ENCODE measurements at places on chromosomes 5 and 9.

DNA sequence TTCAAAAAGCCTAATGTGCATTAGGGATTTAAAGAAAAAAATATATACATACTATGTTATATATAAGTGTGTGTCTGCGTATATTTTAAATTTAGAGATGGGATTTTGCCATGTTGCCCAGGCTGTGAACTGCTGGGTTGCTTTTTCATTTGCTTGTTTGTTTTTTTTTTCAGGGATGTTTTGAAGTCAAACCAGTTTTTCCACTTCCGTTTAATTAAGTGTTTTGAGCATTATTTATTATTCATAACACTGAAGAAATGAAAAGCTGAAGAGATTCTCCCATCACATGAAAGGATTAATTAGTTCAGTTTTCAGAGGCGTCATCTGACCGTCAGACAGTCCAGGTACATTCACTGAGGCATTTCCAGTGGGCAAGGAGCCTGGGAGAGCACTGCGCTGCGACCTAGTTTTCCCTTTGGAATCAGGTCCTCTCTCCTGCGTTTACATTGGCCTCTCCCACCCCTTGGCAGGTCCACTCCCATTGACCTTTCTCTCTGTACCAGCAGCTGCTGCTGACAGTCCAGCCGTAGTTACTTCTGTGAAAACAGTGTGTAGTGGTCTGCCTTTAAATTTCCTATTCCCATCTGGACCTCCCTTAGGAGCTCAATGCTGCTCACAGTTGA, 26.0 kb downstream of the ARRDC3 start:
- no peak for DNase-seq

DNA sequence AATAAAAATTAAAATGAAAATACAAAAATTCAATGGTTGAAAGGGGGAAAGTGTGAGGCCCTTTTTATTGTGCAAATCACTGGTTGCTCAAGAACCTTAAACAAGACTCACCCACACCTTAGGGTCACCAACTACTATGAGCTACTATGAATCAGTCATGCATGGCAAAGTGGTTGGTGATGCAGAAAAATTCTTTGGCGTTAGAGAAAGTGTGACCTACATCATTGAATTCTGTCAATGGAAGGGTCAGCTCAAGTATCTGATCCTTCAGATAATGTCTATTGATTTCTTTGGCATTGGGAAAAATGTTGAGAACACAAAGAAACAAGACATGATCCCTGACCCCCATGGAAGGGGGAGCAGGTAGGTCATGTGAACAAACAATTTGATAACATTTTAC, 149.7 kb upstream of the ADCY2 start:
- no peak for DNase-seq

GRCh38 chr5:177588413-177588909, 3.5 kb upstream of the TMED9 start:
- no peak for DNase-seq

DNA sequence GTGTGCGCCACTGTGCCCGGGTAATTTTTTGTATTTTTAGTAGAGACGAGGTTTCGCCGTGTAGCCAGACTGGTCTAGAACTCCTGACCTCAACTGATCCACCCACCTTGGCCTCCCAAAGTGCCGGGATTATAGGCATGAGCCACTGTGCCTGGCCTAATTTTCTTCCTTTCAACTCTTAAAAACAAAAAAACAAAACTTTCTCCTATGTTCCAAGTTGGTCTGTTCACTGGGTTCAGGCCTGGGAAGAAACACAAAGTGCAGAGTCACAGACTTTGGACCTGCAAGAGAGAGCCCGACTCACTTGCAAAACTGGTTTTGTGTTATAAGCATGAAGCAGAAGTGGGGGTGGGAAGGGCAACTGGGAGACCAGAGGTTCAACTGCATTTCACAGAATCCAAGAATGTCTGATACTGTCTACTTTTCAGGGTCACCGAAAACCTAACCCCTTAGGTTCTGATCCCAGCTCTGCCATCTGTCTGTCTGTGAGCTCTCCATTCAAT, 5.2 kb upstream of the HDHD3 start:
- DNase-seq, result no peak

DNA sequence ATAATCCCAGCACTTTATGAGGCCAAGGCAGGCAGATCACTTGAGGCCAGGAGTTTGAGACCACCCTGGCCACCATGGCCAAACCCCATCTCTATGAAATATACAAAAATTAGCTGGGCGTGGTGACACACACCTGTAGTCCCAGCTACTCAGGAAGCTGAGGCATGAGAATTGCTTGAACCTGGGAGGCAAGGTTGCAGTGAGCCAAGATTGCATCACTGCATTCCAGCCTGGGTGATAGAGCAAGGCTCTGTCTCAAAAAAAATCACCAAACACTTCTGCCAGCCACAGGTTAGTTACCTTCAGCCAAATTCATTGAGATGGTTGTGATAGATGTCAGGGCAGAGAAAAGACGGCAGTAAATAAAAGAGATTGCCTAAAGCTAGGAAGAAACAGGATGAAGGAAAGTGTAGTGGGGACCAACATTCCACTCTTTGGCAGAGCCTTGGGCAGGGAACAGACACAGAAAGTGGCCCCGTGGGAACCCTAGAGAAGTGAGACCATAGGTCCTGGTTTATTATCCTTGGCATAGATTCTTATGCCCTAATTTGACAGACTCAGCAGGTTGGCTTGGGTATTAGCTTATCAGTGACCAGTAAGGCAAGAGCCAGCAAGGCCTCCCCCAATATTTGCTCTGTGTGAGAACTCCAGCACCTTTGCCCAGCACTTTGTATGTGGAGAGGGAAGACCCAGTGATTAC, 5.5 kb upstream of the CEP120 start:
- no peak for DNase-seq

DNA sequence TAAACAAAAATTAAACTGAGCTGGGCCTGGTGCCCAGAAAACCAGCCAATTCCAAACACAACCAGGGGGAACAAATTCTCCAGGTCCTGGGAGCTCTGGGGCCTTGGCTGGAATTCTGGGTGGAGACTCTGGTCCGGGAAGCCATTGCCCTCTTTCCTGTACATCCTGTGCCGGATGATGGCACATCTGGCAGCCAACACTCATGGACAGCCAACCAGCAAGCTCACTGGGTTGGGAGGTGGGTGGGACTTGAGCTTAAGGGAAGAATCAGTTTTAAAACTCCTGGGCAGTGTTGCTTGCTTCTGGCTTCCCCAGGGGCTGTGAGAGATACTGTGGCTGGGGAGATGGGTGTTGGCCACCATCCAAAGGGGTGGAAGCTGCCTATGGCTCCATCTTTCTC, 56.1 kb downstream of the PCDH1 start:
- no peak for DNase-seq

- no peak for DNase-seq
Measured at GRCh38 chr9:124805186-124805585, 28.3 kb downstream of the OLFML2A start.

DNA sequence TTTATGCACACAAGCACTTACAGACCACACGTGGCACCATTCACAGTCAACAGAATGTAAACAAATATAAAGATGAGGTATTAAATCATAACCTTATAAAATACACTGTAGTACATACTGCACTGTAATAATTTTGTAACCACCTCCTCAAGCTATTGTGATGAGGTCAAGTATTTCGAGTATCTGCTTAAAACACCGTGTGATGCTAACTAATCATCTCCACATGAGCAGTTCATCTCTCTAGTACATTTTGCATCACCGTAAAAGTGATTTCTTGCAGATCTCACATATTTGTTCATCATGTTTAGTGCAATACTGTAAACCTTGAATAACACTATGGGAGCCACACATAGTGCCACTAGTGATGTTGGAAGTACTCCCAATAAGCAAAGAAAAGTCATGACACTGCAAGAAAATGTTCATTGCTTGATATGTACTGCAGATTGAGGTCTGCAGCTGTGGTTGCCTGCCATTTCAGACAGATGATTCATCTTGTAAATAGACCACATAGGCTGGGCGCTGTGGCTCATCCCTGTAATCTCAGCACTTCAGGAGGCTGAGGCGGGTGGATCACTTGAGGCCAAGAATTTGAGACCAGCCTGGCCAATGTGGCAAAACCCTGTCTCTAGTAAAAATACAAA, 44.3 kb downstream of the FOXB2 start:
- DNase-seq, result no peak

DNA sequence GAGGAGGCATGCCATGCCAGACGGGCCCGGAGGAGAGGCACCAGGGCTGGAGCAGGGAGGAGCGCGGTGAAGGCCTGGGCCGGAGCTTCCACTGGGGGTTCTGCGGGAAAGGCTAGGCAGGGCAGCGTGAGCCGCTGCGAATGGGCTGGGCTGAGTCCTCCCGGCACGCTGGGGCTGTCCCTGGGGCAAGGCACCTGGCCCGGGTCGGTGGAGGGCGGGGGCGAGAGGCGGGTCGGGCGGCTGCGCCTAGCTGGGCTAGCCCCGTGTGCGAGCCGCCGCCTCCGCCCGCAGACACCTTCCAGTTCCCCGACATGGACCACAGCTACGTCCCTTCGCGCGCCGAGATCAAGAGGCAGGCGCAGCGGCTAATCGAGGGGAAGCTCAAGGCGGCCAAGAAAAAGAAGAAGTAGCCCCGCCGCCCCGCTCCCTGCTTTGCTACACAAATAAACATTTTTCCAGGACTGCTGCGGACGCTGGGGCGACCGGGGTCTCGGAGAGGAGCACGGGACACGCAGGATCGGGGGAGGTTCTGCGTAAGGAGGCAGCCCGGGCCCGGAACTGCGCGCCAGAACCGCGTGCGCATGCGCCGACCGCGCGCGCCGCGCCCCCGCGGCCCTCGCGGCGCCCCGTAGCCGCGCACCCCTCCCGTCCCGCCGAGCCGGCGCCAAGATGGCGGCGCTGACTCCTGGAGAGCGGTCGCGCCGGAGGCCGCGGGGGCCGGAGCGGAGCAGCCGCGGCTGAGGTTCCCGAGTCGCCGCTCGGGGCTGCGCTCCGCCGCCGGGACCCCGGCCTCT, at the start of gene RABL6:
Gene RABL6 (plus strand): TSS at position 668 of the 794 bp plus-strand sequence. CDS start 249 bp downstream, outside the sequence.
- DNase-seq, result peak; percentile 65

DNA sequence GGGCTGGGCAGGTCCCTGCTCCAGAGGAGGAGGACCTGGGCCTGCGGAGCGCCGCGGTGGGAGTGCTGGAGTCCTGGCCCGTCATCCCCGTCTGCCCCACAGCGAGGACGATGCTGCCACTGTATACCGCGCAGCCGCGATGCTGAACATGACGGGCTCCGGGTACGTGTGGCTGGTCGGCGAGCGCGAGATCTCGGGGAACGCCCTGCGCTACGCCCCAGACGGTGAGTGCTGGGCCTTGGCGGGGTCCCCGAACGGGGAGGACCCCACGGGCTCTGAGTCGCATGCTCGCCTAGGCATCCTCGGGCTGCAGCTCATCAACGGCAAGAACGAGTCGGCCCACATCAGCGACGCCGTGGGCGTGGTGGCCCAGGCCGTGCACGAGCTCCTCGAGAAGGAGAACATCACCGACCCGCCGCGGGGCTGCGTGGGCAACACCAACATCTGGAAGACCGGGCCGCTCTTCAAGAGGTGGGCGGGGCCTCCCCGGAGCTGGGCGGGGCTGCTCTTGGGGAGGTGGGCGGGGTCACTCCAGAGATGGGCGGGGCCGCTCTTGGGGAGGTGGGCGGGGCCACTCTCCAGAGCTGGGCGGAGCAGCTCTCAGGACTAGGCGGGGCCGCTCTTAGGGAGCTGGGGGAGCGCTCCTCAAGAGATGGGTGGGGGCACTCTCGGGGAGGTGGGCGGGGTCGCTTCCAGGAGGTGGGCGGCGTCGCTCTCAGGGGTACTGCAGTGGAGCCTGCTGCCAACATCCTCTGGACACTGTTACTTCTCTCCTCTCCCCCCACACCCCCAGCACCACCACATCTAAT, 13.1 kb downstream of the LRRC26 start:
- peak; percentile 75 for DNase-seq

- DNase-seq, result no peak
Measured at GRCh38 chr5:169649486-169649885, 12.4 kb downstream of the DOCK2 start.

- DNase-seq, result no peak
Measured at GRCh38 chr5:131316026-131316425, 52.2 kb downstream of the CDC42SE2 start.

DNA sequence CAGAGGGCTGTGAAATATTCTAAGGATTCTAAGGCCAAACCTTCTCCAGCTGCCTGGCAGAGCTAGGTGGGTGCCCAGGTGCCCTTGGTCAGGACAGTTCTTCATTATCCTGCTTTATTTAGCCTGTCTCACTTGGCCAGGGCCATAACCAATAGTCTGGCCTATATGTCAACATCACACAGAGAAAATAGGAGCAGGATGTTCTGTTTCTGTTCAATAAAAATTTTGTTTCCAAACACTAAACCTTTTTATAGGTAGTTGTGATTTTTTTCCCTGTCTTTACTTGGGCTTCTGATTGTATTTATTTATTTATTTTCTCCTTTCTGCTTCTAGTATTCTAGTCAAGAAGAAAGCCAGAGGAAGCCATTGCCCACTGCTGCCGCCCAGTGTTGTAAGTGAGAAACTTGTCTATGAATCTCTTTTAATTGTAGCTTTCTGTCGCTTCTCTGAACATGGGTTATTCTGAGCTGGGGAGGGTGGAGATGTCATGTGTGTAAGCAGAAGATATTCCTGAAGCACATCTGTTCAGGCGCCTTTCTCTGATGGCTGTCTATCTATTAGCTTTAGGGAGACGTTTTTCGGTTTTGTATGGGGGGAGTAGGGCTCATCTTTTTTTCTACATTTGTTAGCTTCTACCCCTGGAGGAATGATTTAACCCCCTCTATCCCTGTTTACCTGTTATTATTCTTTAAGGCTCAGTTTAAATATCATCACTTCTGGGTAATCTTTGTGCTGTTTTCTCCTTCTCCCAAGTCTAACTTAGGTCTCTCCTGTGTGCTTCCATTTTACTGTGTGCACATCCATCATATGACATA, 97.1 kb downstream of the UNC13B start:
- DNase-seq, result peak; percentile 64

DNA sequence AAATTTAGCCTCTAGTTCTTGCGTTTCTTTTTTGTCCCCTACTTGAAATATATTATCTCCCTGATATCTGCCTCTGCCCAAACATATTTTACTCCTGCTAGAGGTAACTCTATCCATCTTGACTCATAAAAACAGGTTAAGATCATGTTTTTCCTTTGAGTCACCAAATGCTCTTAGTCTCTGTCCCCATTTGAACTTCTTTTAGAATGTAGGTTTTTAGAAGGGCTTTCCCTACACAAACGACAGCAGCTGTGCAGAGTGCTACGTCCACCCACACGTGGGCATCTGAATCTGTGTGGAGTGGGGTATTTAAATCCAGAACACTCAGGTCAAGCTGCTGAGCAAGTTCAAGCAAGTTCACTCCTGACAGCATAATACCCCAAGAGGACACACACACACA, 2.2 kb downstream of the HSD17B3 start:
- no peak for DNase-seq

Data from WTC11 (cell line).